ENCODE measurements at places on chromosomes 13 and 19.

GRCh38 chr13:41520660-41521630 is 63.6 kb downstream of the RGCC start:
- DNase-seq, result no peak

DNA sequence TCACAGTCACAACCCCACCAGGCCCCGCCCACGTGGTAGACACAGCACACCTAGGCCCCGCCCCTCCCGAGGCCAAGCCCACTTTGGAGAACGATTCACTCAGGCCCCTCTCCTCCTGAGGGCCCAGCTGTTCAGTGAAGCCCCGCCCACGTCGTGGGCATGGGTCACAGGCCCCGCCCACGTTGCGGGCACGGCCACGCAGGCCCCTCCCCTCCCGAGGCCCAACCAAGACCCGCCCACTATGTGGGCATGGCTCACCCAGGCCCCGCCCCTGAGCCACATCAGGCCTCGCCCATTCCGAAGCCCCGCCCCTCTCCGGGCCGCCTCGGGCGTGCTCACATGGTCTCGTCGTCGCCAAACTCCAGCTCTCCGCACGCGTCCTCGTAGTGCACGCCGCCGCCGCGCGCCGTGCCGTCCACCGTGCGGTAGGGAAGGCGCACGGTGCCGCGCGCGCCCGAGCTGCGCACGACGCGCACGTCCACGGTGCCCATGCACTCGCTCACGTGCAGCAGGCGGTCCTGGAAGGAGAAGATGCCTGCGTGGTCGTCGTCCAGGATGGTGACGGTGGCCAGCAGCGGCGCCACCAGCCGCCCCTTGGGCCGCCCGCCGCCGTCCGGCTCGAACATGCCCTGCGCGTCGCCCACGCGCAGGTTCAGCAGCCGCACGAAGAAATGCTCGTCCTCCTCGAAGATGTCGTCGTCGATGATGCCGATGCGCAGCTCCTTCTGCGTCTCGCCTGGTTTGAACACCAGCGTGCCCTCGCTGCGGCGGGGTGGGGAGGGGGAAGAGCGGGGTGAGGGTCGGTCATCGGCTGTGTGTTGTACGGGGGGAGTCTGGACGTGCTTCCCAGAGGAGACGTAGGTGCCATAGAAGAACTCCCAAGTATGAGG is 24.0 kb downstream of the SLC8A2 start:
- no peak for DNase-seq

GRCh38 chr13:103406967-103407366 is 340.8 kb upstream of the SLC10A2 start:
- no peak for DNase-seq

- DNase-seq, result no peak
Observed at GRCh38 chr19:3193256-3194105, 7.8 kb downstream of the NCLN start.

GRCh38 chr13:43343645-43344044 is 320.3 kb downstream of the DNAJC15 start:
- no peak for DNase-seq

GRCh38 chr19:57465680-57466381 is 8.9 kb upstream of the VN1R1 start:
- no peak for DNase-seq

GRCh38 chr13:112639521-112639920 is 50.3 kb upstream of the ATP11A start:
- no peak for DNase-seq

- no peak for DNase-seq
Observed at GRCh38 chr13:26200811-26201210, 21.3 kb downstream of the RNF6 start.

- DNase-seq, result no peak
Observed at GRCh38 chr19:33055718-33056117, 9.0 kb downstream of the RHPN2 start.

DNA sequence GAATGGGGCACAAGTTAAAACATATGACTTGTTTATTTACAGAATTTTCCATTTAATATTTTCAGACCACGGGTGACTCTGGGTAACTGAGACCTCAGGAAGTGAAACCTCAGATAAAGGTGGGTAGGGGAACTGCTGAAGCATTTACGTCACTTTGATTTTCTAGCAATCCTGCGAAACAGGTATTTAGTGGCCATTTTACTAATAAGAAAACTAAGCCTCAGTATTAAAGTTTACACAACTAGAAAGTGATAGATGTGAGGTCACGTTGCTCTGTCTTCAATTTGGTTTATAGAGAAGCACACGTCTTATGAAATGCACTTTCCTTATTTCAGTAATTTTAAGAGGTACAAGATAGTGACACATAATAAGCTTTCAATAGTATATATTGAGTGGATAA is 402.8 kb downstream of the FGF9 start:
- no peak for DNase-seq

- DNase-seq, result no peak
Observed at GRCh38 chr19:29577649-29577963, 28.5 kb upstream of the POP4 start.

- no peak for DNase-seq
Observed at GRCh38 chr13:75383064-75383715, 98.8 kb downstream of the TBC1D4 start.

DNA sequence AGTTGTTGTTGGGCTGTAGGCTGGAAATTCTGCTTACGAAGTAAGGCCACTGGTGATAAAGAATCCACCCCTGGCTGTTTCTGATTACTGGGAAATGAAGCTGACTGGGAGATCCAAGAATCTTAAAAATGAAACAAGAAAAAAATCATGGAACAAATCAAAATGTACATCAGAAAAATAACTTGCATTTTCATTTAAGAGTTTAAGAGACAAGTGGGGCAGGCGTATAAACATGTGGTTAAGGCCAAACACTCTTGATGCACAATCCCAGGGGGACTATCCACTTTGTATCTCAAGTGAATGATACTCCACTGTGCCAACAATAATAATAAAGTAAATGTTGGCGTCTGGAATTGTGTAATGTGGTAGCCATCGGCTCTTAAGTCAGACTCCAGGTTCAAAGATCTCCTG is 24.6 kb downstream of the ZMYM5 start:
- DNase-seq, result no peak

DNA sequence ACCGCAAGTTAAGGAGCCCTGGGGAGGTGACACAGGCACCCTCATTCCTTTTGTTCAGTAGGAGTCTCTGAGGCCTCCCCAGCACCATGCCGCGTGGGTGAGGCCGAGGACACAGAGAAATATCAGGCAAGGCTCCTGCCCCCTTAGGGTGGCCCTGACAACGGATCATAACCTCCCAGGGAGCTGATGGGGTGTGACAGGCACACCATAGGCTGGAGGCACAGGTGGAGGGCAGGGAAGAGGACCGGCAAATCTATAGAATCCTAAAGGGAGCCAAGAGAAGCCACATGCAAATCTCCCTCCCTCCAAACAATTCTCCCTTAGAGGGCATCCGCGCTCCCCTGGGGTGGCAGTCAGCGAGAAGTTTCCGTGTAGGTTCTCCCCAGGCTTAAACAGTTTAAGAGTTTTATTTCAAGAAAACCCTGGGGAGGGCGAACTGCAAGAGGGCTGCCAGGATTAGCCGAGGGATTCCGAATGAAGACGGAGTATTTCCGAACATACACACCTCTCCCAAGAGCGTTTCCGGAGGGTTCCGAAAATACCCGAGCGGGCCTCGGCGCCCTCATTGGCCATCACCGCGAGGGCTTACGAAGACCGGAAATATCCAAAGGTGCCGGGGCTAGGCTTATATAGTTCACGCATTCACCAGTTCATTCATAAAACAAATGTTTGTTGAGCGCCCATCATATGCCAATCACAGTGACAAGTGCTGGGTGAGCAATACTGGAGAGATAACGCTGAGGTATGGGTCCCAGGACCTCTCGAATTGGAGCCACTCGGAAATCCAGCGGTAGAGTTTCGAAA is 610 bp upstream of the RPL28 start:
- DNase-seq, result peak; percentile 83

DNA sequence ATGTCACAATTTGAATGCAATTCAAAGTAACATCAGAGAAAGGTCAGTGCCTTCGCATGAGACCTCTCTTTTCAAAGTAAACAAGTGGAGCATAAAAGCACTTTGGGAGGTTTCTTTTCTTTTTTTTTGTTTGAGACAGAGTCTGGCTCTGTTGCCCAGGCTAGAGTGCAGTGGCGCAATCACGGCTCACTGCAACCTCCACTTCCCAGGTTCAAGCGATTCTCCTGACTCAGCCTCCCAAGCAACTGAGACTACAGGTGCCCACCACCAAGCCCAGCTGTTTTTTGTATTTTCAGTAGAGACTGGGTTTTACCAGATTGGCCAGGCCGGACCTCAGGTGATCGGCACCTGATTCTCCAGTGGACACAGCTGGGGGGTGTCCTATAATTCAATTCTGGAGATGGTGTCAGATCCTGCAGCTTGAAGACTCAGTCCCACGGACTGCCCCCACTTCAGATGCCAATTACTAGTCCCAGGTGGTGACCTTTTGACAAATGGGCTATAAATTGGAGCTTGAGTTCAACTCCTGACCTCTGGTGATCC is 57.6 kb downstream of the RGCC start:
- no peak for DNase-seq

GRCh38 chr13:86579662-86580061 is 780.4 kb upstream of the SLITRK6 start:
- no peak for DNase-seq

DNA sequence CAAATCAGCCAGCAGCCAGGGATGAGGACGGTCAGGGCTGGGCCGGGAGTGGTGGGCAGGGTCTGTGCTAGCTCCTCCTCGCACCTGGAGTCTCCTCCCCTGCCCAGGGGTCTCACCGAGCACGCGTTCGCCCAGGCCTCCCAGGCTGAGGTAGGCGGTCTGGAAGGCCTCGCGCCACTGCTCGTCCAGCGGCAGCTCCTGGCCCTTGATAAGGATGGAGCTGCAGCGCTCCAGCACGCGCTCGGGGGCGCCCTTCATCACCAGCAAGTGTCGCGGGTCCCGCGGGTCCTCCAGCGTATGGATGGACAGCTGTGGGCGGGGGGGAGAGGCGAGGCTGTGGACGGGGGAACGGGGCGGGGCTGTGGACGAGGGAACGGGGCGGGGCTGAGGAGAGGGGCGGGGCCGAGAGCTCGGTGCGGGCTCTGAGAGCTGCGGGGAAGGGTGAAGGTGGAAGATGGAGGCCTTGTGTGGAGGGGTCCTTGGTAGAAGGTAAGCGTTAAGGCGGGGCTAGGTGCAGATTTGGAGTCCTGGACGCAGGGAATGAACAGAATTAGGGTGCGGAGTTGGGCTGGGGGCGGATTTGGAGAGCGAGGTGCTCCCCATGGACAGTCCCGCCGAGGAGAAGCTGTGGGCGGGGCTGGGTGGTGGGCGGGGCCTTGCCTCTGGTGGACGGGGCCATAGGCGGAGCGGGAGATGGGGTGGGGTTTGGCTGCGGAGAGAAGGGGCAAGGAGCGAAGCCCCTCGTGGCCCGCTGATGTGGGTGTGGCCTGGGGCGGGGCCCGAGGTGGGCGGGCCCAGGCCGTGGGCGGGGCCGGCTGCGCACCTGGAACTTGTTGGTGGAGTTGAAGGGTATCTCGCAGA is 5.7 kb downstream of the ATP4A start:
- DNase-seq, result peak; percentile 20

DNA sequence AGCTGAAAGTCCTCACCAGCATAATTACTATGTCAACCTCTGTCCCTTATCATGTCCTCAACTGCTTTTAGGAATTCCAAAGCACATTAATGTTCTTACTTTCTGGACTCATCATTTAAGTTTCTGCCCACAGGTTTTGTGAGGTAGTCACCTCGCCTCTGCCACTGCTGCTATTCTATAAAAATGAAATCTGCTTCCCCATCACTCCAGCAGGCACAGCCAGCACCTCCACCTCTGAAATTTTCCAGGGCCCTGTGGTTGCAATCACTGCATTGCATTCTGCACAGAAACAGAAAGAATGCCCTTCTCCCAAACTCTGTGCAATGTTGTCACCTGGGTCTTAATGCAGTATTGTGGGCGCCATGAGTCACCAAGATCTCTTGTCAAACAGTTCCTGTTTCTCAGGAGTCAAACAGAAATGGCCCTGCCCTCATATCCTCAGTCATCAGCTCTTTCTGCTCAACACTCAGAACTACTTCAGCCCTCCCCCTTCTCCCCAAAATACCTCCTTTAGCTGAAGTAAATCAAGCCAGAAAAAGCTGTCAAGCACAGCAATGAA is 529.2 kb upstream of the NBEA start:
- DNase-seq, result no peak

GRCh38 chr13:113897161-113897560 is 33.3 kb upstream of the GAS6 start:
- no peak for DNase-seq

GRCh38 chr19:17136617-17137016 is 61.0 kb downstream of the MYO9B start:
- DNase-seq, result no peak

GRCh38 chr13:74986609-74987008 is 495.4 kb downstream of the TBC1D4 start:
- DNase-seq, result no peak

- no peak for DNase-seq
Observed at GRCh38 chr19:10976131-10976892, 15.5 kb downstream of the SMARCA4 start.

GRCh38 chr13:32150794-32151193 is 119.2 kb downstream of the FRY start:
- no peak for DNase-seq

- DNase-seq, result peak; percentile 13
Observed at GRCh38 chr19:48812094-48812929, 1.5 kb upstream of the BCAT2 start.

DNA sequence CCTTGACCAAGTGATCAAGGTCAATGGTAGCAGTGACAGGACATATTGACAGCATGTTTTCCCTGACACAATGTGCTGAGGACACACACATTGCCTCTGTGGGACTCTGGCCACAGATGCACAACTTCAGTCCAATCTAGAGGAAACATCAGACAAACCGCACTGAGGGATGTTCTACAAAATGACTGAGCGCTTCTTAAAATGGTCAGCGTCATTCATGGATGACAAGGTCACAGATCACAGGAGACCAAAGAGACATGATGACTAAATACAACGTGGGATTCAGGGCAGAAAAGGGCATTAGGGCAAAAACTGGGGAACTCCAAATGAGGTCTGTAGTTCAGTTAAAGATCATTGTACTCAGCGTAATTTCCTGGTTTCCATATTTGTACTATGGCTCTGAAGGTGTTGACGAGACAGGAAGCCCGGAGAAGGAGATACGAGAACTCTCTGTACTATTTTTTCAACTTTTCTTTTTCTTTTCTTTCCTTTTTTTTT is 20.6 kb downstream of the PBX4 start:
- DNase-seq, result no peak

DNA sequence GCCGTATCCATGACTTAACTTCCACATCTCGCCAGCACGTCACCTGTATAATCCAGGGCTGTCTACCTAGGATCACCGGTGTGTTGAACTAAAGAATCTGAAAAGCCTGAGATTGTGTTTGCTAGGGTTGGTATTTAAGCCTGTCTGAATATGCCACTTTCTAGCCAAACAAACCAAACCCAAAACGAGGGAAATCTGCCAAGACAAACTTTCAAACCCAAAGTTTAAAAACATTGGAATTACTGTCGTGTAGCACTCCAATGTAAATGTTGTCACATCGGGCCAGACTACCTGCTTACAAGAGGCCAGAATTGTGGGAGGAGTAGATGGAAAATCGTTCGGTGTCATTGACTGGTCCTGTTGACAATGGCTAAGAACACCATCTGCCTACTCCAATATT is 747.8 kb downstream of the EFNB2 start:
- no peak for DNase-seq

- DNase-seq, result no peak
Observed at GRCh38 chr13:95557013-95557412, 4.5 kb downstream of the CLDN10 start.
